ENCODE measurements at places on chromosomes 3 and 15.

GRCh38 chr15:51907136-51907862, 64.3 kb downstream of the LEO1 start:
- DNase-seq: no peak

GRCh38 chr3:73084170-73084569, 22.7 kb downstream of the EBLN2 start:
- no peak for DNase-seq

- DNase-seq: no peak
These were observed 43.5 kb downstream of the ABHD2 start for GRCh38 chr15:89131731-89132130.

GRCh38 chr3:183085634-183086390, 13.5 kb downstream of the MCCC1 start:
- DNase-seq: peak; percentile 59

DNA sequence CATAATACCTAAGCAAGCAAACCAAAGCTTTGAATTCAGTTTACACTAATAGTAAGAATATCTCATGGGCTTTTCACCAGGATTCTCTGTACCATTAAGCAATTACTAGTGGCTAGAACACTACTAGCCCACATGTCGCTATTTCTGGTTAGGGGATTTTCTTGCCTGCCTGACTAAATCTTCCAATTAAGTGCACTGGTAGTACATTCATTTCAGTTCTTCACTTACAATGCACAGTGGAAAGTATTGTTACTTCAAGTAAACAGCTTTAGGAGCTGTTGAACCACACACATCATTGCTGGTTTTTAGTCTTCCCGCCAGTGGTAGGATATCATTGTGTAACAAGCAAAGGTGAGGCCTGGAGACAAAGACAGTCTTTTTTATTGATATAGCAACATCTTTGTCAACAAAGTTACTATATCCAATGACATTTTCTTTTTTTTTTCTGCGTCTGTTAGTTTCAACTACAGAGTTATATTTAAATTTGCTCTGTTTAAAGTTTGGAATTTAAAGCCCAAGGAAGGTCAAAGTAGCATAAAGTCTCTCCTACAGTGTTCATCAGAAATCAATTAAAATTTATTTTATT, 826.8 kb upstream of the NR2F2 start:
- no peak for DNase-seq

DNA sequence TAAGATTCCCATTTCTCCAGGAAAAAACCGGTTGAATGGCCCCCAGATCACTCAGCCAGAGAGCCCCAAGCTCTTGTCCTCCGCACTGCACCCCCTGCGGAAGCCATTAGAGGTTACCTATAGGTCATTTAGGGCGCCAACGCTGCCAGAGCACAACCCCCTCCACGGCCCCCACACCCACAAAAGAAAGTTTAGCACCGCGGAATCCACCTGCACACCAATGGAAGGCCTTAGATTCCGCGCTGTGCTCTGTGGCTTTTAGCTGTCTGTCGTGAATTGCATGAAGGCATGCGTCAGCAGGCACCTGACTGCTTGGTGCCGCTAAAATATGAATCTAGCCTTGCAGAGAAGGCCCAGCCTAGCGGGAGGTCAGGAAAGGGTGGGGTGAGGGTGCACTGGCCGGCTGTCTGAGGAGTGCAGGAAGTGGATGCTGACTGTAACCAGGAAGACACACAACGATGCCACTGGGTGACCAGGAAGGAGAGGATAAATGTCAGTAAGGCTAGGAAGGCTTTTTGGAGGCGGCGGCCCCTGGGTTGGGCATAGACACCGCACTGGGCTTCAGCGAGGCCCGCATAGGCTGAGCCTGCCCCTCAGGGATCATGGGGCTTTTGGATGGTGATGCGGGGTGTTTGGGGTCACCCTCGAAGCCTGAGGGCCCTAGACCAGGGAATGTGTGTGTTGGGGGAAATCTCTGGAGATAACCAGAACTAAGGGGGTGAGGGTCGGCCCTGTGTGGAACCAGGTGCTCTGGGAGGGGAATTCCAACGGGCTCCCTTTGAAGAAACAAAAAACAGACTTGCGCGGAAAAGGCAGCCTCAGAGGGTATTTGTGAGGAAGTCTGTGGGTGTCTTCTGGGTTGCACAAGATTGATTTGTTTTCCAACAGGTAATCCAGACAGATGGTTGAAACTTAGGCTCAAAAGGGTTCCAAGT, 976 bp upstream of the NUP210 start:
- DNase-seq: no peak

GRCh38 chr3:189262746-189263145, 91.0 kb downstream of the TPRG1 start:
- DNase-seq: no peak

DNA sequence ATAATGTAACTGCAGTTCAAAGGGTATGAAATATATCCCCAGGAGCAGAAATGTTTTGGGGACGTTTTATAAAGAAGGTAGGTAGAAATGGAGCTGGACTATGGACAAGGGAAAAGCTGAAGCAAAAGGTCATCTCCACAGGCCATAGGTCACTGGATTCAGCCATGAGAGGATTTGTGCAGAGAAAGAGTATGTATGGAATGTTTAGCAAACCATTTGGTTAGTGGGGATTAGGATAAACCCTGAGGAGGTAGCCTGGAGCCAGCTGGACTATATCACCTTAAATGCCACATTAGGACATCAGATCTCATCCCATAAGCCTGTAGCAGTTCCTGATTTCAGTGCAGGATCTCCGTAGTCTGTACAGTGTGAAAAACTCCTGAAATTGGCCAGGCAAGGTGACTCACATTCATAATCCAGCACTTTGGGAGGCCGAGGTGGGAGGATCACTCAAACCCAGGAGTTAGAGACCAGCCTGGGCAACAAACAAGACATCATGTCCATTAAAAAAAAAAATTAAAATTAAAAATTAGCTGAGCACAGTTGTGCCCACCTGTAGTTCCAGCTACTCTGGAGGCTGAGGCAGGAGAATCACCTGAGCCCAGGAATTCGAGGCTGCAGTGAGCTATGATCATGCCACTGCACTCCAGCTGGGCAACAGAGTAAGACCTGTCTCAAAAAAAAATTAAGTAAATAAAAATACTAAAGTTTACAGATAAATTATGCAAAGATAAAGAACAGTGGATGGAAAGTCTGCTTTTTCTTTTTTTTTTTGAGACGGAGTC, 4.7 kb downstream of the IP6K1 start:
- DNase-seq: no peak

- DNase-seq: peak; percentile 49
These were observed 69.0 kb downstream of the SQOR start for GRCh38 chr15:45703670-45704328.

GRCh38 chr3:46614431-46614830, 2.1 kb downstream of the FAM240A start:
- no peak for DNase-seq

DNA sequence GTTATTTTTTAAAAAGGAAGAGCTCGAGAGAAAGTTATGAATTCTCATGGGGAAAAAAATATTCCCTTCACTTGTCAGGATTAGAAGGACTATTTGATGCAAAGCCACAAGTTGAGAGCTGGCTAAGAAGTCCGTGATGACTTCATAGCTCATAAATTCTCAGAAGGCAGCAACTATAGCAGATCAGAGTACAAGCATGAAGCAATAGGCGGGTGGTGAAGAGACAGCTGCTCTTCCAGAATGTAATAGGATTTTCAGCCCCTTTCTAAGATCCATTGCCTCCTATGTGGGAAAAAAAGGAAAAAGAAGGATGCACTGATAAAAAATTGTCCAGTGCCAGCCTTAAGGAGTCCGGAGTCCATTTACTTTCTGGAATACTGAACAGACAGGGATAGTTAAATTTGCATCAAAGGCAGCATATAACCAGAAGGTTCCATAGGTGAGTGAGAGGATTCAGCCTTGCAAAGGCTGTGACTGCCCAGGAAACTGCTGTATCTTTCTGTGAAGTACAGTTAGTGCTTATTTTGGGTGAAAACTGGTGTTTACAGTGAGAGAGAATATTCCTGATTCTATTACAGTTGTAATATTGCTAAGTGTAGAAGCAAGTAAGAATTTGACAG, 929.5 kb upstream of the ALCAM start:
- no peak for DNase-seq

Measured in ecto neural progenitor cell (in vitro differentiated cells).